Activated naive CD4-positive, alpha-beta T cell treated with anti-CD3 and anti-CD28 coated beads, Interleukin-2, amount 10 ng/mL, durations not matched to agents 7 days and 5 days (primary cell): ENCODE measurements at places on chromosomes 12 and 14.

DNA sequence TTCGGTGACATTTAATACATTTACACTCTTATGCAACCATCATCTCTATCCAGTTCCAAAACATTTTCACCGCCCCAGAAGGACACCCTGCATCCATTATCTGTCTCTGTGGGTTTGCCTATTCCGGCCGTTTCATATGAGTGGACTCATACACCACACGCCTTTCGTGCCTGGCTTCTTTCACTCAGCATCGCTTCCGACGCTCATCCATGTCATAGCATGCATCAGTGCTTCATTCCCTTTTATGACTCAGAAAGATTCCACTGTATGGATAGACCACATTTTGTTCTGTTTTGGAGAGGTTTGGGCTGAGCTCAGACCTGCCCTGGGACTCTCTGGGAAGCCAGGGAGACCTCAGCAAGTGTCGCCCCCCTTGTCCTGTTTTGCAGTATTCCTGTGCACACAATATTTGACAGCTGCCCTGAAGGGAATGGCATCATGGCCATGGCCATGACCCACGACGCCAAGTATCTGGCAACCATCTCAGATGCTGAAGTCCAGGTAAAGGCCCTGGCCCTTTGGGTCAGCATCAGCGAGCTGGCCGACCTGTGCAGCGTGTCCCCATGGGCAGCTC is 23.8 kb downstream of the CFAP251 start:
- DNase-seq = no peak

- no peak for DNase-seq
Measured at GRCh38 chr12:91230841-91231240, 48.2 kb upstream of the DCN start.

GRCh38 chr14:104555430-104556255 is 23.9 kb upstream of the C14orf180 start:
- DNase-seq = no peak

DNA sequence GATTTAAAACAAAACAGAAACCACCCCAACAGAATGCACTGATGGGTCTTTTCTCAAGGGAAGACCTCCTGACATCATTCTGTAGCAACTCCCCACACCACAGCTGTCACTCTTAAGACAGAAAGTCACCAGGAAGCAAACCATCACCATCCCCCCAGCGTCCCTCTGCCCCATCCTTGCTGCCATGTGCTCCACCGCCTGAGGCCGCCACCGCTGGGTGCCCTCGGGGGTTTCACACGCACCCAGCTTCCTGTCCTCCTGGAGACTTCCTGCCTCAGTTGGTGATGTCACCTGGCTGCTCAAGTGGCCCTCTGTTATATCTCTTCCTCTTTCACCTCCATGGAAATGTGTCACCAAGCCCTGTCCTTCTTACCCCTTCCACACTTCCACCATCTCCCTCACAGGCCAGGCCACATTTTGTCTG is 71.4 kb upstream of the GPR68 start:
- peak; percentile 94 for DNase-seq

- no peak for DNase-seq
Measured at GRCh38 chr14:58584383-58584782, 53.4 kb upstream of the DACT1 start.

DNA sequence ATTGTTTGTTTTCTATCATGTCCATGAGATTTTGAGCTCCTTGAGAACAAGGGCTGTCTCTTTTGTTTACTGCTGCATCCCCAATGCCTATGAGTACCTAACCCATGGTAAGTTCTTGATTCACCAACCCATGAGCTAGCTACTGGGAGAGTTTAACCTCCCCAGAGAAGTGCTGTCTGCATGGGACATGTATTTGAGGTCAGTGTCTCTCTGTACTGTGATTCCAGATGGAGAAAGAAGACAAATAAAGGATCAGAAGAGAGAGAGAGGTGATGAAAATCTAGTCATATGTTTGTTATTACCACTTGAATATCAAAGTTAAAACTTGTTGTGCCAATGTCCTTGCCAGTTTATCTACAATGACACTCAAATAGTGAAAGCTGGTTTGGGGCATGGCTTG is 421.8 kb downstream of the BCAT1 start:
- no peak for DNase-seq

DNA sequence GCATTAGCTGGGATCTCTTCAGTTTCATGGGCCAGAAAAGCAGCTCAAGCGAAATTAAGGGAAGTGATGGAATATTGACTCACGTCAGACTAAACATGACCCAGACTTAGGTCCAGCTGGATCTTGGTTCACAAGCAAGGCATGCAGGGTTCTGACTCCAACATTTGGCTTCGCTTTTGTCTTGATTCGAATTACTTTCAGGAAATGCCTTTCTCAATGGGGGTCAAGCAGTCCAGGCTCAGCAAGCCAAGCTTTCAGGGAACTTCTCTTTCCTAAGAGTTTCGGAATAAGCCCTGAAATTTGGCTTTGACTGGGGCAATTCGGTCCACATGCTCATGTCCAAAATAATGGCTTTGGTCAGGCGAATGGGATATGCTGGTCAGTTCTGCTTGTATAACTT is 678.7 kb upstream of the TMEM132C start:
- DNase-seq = no peak

DNA sequence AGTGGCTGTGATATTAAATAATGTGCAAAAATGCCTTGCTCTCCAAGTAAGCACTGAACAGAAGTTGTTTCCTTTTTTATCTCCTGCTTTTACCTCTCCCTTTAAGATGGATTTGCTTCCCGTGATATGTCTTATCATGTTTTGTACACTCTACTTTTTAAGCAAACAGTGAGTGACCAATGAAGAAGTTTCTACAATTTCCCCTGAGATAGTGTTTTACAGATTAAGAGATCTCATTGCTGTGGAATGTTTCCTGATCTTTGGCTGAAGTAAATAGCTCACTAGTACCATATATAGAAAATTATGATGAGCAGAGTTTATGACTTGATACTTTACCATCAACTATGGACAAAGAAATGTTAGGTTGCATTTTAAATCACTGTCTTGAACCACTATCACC is 184.8 kb upstream of the PDE3A start:
- DNase-seq = no peak

GRCh38 chr14:53217316-53217994 is 64.3 kb upstream of the DDHD1 start:
- peak; percentile 83 for DNase-seq

- DNase-seq = no peak
Measured at GRCh38 chr12:131399000-131399399, 311.9 kb upstream of the SFSWAP start.

DNA sequence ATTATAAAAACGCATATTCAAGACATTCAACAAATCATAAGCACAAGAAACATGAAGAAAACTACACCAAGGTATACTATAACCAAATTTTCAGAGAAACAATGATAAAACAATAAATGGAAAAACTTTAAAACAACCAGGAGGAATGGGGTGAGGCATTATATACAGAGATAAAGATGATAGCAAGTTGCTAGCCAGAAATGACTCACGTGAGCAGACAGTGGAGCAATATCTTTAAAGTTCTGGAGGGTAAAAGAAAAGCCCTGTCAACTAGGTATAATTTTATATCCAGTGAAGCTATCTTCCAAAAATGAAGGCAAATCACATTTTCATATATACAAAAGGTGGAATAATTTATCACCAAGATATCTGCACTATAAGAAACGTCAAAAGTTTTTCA is 97.8 kb upstream of the PCED1B start:
- no peak for DNase-seq

DNA sequence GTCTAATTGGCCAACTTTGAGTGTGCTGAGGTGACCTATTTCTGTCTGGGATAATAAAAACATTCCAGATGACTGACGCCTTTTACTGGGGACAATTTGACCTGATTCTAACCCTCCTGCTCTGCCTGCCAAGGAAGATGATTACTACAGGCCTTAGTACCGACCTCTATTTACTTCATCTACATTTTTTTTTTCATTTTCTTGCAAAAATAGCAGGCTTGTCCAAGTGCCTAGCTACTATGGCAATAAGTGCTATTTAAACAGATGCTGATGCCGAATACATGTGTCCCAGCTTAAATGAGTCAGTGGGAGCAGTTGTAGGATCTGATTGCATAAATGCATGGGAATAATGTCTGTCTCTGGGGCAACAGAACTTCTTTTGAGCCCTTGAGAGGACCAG is 254.3 kb downstream of the RGS6 start:
- no peak for DNase-seq

DNA sequence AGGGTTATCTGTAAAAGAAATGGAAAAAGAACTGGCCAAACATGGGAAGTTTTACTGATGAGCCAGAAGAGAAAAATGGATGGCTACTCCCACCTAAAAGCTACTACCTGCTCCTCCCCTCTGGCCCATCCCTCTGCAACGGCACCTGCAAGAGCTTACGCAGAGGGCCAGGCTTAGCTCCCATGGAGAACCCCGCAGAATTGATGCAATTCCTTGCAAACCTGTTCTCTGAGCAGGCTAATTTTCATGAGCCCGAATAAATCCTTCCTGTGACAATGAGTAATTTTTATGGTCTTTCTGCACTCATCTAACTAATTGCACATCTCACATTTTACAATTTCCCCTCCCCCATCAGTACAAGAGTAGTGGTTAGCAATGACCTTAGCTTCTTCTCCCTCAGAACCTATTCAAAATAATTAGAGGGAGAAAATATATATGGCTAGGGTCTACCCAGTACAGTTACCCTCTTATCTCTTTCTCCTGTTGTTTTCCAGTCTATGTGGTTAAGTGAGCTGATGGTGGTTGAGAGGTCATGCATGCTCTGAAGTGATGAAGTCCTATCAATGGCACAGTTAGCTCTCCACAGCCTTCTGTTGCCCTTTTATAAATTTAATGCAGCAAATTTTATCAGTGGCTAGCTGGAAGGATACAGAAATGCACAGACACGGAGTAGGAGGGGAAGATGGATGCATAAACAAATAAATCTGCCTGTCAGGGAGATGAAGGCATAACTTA is 67.7 kb upstream of the NTF3 start:
- DNase-seq = no peak

- no peak for DNase-seq
Measured at GRCh38 chr12:117564881-117565280, 203.5 kb upstream of the NOS1 start.

DNA sequence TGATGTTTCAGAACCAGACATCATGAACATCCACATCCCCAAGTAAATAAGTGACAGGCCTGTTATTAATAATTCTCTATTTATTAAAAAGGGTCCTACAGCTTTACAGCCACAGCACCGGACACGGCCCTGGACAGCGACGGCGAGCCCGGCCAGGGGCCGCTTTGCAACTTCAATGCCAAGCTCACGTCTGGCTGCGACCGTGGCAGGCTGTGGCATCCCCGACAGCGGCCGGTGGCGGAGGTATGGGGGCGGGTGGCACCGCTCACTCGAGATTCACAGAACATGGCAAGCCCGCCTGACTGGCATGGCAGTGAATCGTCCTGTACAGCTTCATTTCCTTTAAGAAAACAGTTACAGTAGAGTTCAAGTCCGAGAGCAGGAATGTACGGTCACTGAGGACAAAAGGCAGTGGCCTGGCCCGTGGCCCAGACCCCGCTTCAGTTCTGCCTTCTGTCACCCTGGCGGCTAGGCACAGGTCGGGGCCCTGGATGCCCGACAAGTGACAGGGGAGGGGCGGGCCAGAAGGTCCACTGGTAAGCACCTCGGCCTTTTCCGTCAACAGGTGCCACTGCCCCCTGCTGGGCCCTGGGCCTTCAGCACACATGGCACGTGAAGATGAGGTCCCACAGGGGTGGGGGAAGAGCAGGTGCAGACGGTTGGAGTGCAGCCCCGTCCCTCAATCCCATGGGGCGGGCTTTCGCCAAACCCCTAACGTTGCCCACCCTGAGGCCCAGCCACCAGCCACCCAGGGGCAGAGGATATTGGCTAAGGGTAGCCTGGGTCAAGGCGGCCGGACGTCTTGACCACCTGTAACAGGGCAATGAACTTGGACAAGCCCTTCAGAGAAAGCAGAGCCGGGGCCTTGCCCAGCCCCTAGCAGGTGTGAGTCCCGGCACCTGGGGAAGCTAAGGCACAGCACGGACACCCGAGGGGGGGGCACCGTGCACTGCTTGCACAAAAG is 30.3 kb downstream of the HIP1R start:
- peak; percentile 38 for DNase-seq

- DNase-seq = peak; percentile 26
Measured at GRCh38 chr14:104116756-104117340, 21.5 kb upstream of the KIF26A start.

DNA sequence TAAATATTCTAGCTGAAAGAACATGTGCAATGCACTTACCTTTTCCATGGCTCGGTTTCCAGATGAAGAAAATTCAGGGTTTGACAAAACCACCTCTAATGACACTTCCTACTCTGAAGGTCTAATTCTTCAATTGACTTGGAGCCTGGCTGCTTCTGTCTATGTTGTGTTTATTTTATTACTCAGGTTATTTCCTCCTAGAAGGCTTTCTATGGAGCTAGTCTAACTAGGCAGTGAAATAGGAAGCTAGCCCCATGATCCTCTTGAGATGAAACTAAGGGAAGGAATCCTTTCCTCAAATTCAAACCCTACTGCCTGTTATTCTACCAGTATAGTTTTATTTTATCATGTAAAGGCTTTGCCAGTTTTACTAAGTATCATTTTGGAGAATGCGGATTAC is 20.9 kb upstream of the IFNG-AS1 start:
- no peak for DNase-seq

- no peak for DNase-seq
Measured at GRCh38 chr14:50529288-50530179, 2.8 kb downstream of the MAP4K5 start.

- DNase-seq = no peak
Measured at GRCh38 chr14:101233021-101233366, 328.3 kb upstream of the DIO3 start.

DNA sequence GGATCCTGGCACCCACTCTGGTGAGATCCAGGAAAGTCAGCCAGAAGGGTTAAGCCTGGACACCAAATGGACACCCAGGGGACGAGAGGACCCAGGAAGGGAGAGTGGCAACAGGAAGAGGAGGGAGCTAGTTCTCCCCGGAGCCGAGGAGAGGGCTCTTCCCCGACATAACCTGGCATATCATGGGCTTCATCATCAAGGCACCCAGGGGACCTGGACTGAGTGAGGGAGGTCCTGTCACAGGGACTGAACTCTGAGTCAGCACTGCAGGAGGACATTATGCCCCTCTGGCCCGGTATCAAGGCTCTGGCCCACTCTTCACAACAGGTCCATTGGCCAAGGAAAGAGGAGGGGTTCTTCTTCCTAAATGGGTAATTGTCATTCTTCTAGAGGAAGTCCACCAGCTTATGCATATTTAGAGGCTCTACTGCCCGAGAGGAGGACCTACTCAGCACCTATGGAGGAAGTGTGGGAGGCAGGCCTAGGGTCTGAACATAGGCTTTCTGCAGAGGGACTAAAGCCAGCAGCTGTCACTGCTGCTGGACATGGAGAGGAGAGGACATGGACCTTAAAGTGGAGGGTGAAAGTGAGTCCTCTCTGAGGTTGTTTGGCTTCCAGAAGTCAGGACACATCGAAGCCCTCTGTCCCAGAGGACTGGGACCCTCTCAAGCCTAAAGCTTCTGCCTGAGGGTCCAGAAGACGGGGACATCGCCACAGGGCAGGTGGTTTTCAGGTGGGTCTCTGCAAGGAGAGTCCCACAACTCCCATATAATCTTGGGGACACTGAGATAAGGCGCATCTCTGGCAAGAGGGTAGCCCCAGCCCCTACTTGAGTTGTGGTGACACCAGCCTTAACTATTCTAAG is 18.6 kb downstream of the ISCA2 start:
- DNase-seq = no peak
